Globus pallidus (tissue), 1 donor: ENCODE measurements at places on chromosomes 3 and 15.
A peak's percentile ranks its signal among the peaks of the same experiment; 100 is the strongest.

DNA sequence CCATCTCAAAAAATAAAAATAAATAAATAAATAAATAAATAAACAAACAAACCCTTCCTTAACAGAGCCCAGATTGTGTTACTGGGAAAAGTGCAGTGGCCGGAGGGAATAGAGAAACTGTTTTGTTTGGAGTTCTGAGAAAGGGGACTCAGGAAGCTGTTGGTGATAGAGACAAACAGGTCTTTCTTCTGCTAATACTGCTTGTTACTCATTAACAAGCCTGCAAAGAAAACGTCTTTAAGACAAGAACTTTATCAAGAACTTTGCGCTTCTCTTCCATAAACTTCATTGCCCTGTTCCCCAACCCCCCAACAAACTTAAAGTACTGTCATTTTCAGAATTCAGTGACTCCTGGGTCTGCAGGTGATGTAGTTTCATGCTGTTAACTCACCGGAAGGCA is 68.8 kb upstream of the GSK3B start:
- DNase-seq: no peak

DNA sequence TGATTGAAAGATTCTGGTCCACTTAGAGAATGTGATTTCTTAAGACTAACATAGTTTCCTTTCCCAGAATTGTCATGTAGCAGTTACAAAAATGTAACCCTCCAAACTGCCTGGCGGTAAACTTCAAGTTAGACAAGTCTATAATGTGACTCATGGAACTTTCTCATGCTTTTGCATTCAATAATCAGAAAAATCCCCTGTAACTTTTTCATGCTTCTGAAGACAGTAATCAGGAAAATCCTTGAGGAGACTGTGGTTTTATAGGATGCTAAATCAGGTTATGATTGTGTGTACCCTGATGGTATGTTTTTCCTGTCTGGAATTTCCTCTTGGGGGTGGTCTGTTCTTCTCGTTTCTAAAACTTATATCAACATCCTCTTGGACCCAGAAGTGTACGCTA is 74.0 kb upstream of the RARB start:
- DNase-seq: no peak

GRCh38 chr3:101942356-101942755 is 93.0 kb downstream of the NFKBIZ start:
- DNase-seq: no peak

DNA sequence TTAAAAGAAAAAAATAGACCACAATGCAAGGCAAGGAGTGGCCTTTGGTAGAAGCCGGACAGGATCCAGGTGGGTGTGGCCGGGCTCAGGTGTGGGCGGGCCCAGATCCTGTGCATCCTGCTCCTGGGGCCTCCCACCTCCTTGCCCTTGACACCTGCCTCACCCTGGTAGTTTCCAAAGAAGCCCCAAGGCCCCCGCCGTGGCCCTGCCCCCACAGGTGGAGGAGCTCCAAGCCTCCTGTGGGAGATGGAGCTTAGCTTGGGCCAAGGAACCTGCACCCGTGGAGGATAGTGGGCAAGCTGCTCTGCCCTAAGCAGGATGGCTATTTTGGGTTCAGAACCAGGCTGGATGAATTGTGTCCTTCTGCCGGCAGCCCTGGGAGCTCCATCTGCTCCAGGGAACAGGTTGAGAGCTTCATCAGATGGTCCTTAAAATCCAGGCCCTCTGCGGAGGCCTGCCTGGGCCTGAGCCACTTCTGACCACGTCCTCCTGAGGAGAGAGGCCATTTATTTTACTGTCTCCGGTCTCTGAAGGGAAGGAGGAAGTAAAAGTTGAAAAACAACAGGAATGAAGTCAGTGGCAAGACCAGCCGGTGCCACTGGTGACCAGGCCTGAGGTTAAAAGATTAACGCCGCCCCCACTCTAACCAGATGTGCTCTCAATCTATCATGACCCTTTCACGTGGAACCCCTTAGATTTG is 53.9 kb upstream of the KLF13 start:
- DNase-seq: peak; percentile 47

DNA sequence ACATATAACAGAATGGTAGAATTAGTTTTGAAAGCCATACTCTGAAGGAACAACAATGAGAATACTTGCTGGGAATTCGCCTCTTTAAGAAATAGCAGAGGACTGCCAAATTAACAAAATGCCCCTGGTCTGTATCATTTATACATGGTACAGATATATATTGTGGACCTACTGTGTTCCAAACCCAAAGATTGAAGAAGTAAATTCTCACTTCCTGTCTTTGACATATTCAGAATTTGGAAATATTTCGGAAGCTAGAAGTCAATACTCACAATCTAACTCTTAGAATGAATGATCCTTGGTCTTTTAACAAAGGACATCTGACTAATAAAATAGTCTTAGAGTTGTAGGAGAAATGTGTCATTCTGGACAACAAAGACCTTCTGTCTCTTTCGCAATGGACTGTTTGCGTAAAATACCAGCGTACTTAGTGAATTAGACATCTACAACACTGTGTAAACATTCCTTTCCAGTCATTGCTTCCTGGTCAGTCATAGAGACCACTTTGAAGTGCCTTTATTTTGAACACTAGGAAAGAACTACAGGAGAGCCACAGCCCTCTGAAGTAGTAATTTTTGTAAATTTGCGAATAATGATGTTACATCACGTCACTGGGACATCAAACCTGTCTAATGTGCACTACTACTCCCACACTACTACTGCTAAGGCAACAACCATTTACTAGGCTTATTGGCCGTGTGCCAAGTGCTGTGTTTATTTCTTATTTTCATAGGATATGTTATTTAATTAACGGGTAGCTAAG is 68.0 kb downstream of the CHL1 start:
- no peak for DNase-seq

GRCh38 chr15:38689522-38689921 is 124.9 kb upstream of the RASGRP1 start:
- DNase-seq: no peak

GRCh38 chr15:82936966-82937711 is 15.4 kb downstream of the HOMER2 start:
- DNase-seq: no peak

- DNase-seq: no peak
Measured at GRCh38 chr3:9026320-9027045, 63.2 kb upstream of the RAD18 start.
